ENCODE measurements at places on chromosomes 2 and 18.

DNA sequence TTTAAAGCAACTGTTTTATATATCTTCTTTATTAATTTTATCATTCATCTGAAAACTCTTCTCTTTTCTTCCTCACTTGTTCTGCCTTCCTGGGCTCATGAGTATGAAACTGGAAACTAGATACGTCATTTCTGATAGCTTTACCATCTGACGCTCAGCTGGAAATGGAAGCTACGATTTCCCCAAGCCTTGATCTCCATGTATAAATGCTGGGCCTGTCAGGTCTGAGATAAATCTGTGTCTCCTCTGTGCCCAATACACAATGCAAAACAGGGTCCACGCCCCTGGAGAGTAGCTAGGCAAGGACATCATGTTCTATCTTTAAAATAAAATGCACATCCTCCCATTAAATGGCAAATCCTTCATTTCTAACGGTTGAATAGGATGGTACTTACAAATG lies 238.4 kb downstream of the AFF3 start:
- no peak for DNase-seq

DNA sequence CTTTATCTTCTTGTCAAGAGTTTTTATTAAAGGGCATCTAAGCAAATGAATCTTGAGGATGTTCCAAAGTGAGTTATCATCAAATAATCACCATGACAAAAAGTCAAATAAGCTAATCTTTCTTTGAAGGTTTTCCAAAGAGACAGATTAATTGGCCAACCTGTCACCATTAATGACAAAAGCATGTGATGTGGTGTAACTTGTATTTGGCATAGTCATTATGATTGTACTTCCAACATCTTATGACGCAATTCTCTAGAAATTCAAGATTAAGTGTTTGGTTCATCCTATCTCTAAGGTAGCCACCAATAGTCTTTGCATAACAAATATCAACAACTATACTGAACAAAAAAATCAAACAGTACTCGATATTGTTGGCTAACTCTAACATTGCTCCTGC lies 28.6 kb downstream of the RBMS1 start:
- no peak for DNase-seq

- no peak for DNase-seq
Measured at GRCh38 chr2:120831086-120831485, 95.4 kb downstream of the GLI2 start.

DNA sequence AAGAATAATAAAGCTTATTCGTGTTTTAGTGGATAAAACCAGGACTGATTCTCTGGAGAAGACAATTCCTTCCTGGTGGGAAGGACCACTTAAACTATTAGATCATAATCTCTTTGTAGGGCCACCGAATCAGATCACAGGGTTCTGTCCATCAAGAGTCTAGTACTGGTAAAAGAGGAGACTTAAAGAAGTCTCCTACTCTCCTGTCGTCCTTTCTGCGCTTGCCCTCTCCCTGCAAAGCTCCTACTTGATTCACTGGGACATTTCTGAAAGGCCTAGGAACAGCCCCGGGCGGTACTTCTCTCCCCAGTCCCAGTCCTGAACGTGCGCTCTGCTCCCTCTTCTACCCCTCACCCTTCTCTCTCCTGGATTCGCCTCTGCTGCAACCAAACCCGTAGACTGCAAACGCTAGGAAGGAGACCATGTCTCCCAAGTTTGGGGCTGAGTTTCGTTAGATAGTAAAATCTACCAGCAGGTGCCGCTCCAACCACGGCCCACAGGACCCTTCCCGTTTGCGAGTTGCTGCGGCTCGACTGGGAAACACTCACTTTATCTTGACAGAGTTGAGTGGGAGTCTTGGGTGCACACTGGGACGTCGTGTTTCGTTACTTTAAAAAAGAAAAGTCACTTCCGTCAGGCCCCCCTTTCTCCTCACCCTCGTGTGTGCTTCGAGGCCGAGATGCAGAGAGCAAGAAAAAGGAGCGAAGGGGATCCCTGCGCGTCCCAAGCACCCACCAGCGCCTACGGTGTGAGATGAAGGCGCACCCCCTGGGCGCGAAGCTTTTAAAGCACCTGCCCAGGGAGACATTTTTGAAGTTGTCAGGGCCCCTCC lies 923 bp downstream of the FIGLA start:
- DNase-seq = peak; percentile 49

DNA sequence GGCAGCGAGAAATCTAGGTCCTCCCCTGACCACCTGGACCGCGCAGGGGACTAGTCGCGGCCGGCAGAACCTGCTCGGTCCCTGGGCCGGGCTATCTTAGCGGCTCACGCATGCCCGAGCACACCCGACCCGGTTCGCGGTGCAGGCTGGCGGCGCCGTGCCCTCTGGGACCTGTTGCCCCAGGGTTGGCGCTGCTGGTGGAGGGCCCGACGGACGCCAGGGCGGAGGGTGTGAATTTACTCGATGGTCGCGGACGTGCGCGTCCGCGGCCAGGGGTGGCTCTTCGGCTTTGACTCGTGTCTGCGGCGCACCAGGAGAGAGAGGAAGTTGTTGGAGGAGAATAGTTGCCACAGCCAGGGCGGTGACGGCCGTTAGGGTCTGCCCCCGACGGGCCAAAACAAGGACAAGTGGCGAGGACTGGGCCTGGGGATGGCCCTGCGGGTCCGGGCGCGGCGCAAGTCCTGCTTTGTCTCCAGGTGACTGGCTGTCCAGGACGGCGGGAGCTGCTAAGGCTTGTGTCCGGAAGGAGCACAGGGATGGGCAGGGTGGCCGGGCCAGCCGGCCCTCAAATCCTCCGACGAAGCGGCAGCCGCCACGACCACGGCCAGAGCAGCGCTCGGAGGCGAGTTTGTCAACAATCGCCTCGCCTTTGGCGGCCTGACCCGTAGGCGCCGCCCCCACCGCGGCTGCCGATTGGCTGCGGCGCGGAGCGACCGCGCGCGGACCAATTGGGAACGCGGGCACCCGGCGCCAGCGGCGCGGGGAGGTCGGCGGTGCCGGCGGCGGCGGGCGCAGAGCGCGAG lies 1.3 kb downstream of the BCL2L11 start:
- DNase-seq = peak; percentile 80

GRCh38 chr2:5412001-5412400 lies 280.2 kb upstream of the SOX11 start:
- DNase-seq = no peak

All from activated naive CD4-positive, alpha-beta T cell treated with Interleukin-2 at 50 U/mL for 16 hours (primary cell).